ENCODE measurements at places on chromosomes 4 and X. TPM values are rescaled to one million over a fixed set of nuclear protein-coding genes. Genes with fewer than 3 reads are reported as not detected.

CSAG1 gene
- total RNA-seq: 6.6 TPM

DNA sequence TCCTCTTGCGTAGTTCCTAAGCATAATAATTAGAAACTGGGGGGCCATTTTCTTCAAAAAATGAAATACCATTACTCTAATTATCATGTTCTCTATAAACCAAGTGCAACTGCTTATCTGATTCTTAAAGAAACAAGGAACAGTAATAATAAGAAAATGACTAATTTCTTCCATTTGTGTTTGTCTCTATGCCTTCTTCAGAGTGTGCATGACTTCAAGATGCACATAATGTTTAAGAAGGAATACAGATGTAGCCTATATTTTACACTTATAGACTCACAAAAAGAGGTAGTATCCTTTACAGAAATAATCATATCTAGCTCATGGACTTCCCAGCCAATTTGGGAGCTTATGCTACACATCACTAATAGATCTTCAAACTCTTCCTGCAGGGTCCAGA is 131.7 kb downstream of the CHRNA9 start:
- DNase-seq: no peak

USP26 gene
- not detected for total RNA-seq

- no peak for DNase-seq
Observed at GRCh38 chrX:95346856-95347255, 1337.8 kb upstream of the DIAPH2 start.

- DNase-seq: no peak
Observed at GRCh38 chrX:11992271-11992670, 146.0 kb upstream of the FRMPD4 start.

CXCL8 gene
- 33.1 TPM for total RNA-seq

DNA sequence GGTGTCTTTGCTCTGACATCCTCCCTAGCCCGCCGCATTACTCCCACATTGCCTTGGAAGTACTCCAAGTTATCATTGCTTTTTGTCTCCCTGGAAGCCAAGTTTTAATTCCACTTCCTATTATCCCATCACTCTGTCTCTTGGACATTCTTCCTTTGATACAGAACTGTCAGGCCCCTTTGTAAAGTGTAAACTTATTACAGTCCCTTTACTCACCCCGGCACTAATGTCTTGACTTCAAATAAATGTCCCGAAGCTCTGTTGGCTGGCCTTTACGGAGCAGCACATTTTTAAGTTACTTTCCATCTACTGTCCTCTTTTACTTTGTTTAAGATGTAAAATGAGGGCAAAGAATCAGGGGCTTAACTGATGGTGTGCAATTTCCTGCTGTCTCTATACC is 223.5 kb upstream of the IGFBP7 start:
- no peak for DNase-seq

- no peak for DNase-seq
Observed at GRCh38 chr4:123104310-123105025, 182.1 kb upstream of the NUDT6 start.

DNA sequence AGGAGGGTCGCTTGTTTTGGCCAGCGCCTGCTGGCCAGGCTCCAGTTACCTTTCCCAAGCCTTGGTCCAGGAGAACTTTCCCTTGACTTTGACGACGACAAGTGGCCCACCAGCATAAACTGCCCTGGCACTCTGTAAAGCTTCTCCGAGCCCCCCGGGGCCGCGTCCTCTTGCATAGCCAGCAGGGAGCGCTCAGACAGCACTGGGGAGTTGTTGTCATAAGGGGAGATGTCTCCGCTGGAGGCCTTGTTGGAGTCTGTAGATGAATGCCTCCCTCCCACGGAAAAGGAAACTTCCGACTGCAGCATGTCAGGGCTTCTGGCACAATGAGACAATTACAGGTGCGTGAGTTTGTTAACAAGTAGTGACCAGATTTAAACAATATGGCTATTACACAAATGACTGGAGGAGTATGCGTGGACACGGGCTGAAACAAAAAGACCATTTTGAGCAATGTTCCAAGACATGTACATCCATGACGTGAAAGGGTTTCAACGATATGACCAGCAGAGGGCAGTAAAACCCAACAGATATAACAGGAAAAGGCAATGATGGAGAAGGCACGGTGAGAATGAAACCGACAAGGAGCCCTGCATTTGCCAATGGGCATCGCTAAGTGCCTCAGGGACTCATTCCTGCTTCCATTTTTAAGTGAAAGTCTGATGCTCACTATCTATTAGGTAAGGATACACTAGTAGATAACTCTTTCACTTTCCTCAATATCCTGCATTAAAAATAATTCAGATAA is 33.0 kb downstream of the HCCS start:
- DNase-seq: peak; percentile 81

GRCh38 chrX:55796496-55796895 is 78.9 kb downstream of the RRAGB start:
- DNase-seq: no peak

- DNase-seq: no peak
Observed at GRCh38 chr4:7285244-7286094, 93.1 kb downstream of the SORCS2 start.

TREX2 gene
- 1.6 TPM for total RNA-seq

GRCh38 chr4:168440442-168441264 is 39.6 kb downstream of the DDX60L start:
- DNase-seq: peak; percentile 78

- DNase-seq: no peak
Observed at GRCh38 chrX:37989304-37989703, 17.0 kb upstream of the SYTL5 start.

DNA sequence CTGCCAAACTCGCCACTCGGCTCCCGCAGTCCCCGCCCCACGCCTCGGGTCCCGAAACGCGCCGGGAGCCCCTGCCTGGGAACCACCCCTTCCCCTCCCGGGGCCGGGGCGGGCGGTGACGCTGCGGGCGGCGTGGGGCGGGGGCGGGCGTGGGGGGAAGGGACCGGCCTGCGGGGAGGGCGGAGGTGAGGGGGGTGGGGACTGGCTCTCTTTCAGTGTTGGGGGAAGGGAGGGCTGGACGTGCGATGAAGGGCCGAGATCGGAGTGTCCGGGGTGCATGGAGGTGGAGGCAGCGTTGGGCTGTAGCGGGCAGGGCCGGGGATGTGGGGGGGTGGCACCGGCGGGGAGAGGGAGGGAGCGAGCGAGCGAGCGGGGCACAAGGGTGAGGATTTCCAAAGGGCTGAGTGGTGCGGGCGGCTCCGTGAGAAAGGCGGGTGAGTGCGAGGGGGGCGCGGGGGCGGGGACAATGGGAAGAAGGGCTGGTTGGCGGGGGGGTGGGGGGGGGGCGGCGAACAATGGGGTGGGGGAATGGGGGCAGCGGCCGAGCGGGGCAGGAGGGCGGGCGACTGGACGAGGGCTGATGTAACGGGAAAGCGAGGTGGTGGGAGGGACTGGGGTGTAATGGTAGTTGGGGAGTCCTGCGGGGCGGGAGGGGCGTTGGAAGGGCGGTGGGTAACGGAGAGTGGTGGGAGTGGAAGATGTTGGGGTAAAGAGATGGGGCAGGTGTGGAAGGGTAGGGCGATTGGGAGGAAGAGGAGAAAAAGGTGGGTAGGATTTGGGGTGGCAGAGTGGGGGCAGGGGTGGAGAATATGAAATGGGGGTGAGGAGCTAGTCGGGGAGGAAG is 578 bp downstream of the DCUN1D4 start:
- peak; percentile 54 for DNase-seq

TCEANC gene
- total RNA-seq: 1.4 TPM

- DNase-seq: no peak
Observed at GRCh38 chr4:74583089-74583700, 138.3 kb downstream of the AREG start.

CFAP47 gene
- 0.05 TPM for total RNA-seq

GRCh38 chrX:68018248-68019203 is 414.8 kb downstream of the OPHN1 start:
- peak; percentile 22 for DNase-seq

GRCh38 chrX:133171962-133172708 is 46.0 kb downstream of the TFDP3 start:
- peak; percentile 18 for DNase-seq

DNA sequence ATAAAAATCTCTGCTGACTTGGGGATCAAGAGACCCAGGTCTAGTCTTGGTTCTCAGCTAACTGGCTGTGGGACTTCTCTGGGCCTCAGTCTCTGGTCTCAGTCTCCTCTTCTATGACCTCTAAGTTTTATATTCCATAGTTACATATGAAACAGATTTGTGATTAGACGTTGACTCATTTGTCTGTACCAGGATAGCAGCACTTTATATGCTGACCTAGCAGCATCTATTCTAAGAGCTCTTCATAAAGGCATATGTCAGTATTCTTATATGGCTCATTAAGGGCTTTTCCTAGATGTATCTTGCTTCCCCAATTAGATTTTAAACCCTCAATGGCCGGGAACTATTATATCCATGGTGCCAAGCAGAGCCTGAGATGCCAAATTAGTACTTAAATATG is 12.7 kb downstream of the GRPR start:
- no peak for DNase-seq
